IPS-NIHi11 (cell line): ENCODE measurements at places on chromosomes 6 and 20.
A peak's percentile ranks its signal among the peaks of the same experiment; 100 is the strongest.

GRCh38 chr6:13500264-13500663 is 12.9 kb upstream of the GFOD1 start:
- no peak for DNase-seq

DNA sequence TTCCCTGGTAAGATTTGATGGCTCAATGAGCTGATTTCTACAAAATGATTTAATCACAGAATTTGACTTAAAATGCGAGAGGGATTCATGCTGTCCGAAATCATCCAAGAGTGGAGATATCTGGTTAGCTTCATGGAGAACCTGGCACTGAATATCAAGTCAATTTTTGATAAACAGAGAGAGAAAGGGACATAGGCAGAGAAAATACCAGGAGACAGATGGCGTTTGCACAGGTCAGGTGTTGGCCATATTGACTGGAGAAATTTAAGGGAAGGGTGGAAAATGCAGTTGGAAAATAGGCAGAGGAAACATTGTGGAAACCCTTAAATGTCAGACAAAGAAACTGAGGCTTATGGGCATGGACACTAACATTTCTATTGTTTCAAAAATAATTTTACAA is 47.0 kb downstream of the BCAS1 start:
- DNase-seq, result no peak

- DNase-seq, result no peak
Observed at GRCh38 chr6:131130554-131130940, 4.7 kb upstream of the AKAP7 start.

GRCh38 chr6:36545767-36546307 is 1.4 kb downstream of the STK38 start:
- no peak for DNase-seq

DNA sequence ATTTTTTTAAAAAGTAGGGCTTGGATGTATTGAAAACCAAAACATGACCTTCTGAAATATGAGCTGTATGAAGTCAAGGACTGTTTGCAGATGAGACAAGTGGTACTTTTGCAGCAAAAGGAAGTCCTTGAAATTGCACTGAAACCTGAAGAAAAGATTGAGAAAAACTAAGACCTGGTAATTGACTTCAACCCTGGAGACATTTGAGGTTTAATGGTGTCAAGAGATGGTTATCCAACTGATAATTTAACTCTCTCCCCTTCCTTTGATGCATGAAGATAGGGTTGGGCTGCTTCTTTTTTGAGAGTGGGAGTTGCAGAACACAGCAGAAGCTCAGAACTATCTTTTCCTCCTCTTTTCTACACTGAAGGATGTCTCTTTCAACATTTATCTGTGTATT is 180.9 kb upstream of the DTNBP1 start:
- no peak for DNase-seq

- no peak for DNase-seq
Observed at GRCh38 chr6:50270415-50270814, 220.7 kb upstream of the DEFB112 start.

DNA sequence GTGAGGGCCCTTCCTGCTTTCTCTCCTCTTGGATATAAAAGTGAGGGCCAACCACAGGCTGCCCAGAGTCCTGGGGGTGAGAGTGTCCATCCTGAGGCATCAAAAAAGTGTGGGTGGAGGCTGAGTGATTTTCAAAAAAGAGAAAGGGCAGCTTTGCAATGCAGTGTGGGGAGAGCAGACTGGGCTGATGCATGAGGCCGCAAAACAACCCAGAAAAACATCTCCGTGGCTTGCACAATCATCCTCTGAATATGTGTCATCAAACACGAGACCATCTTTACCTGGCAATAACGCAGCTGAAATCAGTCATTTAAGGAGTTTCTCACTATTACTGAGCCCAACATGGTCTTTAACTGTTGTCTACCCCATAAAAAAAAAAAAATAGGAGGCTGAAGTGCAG is 191.2 kb upstream of the SOX4 start:
- DNase-seq, result no peak

GRCh38 chr6:142886431-142887170 is 58.4 kb downstream of the HIVEP2 start:
- DNase-seq, result no peak

DNA sequence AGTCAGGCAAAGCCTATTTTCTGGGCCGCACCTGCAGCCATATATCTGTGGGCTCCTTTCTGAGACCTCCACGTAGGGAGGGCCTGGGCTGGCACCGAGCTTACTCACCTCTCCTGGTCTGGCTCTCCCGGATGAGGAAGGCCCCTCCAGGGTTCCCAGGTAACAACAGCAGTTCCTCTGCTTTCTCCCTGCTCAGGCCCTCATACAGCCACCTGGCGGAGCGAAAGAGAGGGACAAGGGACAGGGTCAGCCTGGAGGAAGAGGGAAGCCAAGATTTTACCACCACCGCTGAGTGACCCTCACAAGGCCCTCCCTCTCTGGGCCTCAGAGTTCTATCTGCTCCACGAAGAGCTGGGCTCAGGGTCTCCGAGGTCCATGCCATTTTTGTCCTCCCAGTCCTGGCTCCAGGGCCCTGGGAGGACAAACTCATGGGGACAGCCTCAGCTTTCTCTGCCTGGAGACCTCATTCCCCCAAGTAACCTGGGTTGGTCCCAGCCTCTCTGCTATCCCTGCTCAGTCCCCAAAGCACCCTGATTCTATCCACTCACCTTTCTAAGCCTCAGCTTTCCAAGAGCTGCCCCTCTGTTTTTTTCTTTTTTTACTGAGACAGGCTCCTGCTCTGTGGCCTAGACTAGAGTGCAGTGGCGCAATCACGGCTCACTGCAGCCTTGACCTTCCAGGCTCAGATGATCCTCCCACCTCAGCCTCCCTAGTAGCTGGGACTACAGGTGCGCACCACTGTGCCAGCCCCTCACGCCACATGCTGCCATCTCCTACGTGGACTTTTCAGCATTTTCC is 13.3 kb downstream of the SLA2 start:
- DNase-seq, result peak; percentile 56

- DNase-seq, result peak; percentile 64
Observed at GRCh38 chr6:29705389-29706231, 17.6 kb upstream of the HLA-F start.
